ENCODE measurements at places on chromosomes 1 and 21.
A peak's percentile ranks its signal among the peaks of the same experiment; 100 is the strongest.

DNA sequence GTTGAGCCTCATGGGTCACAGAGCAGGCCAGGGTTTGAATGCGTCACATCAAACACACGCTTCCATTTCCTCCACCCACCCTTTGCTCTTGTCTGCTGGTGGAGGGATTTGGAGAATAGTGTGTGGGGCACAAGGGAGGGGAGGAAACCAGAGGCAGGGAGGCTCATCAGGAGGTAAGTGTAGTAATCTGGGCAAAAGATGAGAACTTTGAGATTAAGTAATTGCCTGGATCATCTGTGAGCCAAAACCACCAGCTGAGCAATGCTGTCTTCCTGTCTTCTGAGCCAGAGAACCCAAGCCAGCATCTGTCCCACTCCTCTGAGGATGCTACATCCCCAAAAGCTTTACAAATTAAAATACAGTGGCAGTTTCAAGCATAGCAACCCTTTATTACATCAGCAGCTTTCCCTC, 45.2 kb downstream of the C8B start:
- DNase-seq: no peak

DNA sequence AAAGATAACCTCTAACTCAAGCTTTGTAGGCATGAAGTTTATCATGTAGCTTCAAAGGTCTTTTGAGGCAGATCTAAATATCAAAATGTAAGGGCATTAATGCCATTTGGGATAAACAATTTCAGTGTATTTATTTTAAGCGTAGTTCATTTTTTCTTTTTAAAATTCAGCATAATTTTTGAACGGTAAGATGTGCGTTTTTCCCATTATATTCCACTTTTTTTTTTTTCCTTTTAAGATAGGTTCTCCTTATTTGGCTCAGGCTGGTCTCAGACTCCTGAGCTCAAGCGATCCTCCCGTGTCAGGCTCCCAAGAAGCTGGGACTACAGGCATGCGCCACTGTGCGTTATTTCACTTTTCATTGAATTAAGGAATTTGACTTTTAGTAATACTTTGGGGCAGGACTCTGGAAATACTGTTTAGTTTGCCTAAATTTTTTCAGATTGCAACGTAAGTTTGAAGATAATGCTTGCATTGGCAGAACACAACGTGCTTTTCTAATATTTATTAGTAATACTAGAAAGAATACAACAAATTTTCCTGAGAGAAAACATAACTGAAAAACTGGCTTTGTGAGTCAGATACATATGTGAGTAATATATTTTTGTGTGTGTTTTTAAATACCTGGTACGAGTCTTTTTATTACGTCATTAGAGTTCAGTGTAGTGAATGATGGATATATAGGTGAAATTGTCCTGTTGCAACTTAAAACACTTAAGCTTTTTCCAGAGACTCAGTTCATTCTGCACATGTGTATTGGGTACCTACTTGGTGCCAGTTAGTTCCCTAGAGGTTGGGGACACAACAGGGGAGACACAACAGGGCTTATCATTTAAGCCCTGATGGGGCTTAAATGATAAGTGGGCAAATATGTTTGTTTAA, 2.2 kb downstream of the RALGPS2 start:
- DNase-seq: no peak

GRCh38 chr1:29152046-29152805, 28.5 kb upstream of the TMEM200B start:
- DNase-seq: no peak

GRCh38 chr21:15617964-15618363, 111.8 kb upstream of the USP25 start:
- DNase-seq: no peak

GRCh38 chr21:46188226-46189212, 4.3 kb upstream of the SPATC1L start:
- peak; percentile 41 for DNase-seq

DNA sequence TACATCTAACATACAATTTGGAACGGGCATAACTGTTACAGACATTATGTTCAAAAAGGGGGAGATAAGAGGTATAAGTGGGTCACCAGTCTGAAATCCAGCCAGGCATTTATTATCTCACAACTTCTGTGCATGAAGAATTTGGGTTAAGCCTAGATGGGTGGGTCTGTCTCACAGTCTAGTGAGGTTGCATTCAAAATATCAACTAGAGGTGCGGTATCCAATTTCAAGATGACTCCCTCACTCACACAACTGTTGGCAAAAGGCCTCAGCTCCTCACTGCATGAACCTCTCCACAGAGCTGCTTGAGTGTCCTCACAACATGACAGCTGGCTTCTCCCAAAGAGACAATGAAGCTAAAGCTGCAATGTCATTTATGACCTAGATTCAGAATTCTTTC, 4.7 kb downstream of the AUNIP start:
- no peak for DNase-seq
